Right forelimb (tissue), 1 donor: ENCODE measurements at places on chromosomes 5 and 9.

GRCh38 chr5:15932066-15932465, 247.5 kb downstream of the MARCHF11 start:
- no peak for DNase-seq

DNA sequence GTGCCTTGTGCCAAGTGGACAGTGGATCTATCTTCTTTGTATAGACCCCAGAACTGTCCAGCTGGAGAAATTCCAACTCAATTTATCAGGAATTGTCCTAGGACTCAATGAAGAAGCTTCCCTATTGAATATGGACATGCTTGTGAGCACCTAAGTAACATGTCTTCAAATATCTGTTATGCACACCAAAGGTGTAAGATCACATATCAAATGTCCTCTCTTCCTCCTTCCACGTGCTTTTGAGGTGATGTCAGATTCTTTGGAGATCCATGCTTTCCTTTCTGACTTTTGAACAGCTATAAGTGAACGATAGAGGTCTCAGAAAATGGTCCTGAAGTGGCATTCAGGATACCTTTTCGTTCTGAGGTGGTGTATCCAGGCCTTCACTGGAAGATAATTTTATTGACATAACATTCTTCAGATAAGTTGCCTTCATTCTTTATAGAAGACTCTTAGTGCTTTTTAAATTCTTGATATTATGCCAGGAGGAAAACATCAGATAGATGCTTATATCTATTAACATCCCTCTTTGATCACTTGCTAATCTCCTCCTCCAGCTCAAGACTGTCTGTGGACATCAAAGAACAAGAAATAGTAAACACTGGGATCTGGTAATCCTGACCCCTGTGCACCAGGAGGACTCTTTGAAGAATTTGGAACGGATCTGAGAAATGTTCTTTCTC, 246.4 kb downstream of the SMARCA2 start:
- DNase-seq: no peak

GRCh38 chr5:151227918-151228447, 4.1 kb upstream of the CCDC69 start:
- no peak for DNase-seq

DNA sequence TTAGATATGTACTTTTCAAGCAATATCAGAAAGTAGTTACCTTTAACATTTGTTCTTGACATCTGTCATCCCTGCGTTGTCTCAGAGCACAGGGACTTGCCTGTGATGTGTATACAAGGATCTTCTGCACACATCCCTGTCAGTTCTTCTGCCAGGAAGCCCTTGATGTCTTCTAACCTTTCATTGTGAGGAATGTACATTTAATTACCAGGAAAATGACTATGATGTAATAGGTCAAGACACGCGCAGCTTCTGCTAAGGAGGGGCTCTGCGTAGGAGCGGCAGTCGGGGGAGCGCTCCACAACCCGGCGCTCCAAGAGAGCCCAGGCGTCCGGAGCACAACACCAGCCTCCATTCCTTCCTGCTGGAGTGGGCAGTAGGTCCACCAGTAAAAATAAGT, 119.7 kb downstream of the IRX2 start:
- no peak for DNase-seq

DNA sequence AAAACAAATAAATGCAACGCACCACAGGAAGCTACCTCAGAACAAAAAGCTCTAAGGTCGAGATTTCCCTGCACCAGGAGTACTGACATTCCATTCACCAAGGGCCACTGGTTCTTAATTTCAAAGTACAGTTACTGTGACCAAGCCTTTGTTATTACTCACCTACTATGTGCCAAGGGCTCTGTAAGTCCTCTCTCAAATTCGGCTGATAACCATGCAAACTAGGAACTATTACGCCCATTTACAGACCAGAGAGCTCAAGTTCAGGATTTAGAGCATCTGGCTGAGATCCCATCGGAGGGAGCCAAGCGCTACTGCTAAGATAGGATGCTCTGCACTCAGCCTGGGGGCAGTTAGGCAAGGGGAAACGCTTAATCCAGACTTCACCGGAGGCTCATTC, 5.6 kb downstream of the MYO10 start:
- DNase-seq: no peak

GRCh38 chr5:111602817-111603445, 90.6 kb upstream of the STARD4 start:
- DNase-seq: no peak

- DNase-seq: no peak
These were observed 88.7 kb downstream of the UGCG start for GRCh38 chr9:111985315-111985714.

DNA sequence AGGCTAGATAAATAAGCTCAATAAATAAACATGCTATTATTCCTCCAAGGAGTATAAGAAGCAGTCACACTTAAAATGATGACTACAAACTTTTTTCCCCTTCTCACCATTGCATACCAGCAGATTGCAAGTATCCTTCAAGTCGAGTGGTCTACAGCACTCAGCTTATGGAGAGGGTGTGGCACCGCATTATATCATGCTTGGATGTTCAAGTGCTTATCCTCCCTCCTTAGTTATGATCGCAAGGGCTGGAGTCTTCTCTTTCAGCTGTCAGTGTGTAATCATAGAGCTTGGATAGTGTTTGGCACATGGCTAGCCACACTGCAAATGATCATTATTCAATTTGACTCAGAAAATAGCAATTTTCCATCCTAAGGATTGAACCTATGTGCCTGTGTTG, 124.0 kb downstream of the CARTPT start:
- no peak for DNase-seq

- no peak for DNase-seq
These were observed 5.9 kb downstream of the EMB start for GRCh38 chr5:50435168-50435567.

DNA sequence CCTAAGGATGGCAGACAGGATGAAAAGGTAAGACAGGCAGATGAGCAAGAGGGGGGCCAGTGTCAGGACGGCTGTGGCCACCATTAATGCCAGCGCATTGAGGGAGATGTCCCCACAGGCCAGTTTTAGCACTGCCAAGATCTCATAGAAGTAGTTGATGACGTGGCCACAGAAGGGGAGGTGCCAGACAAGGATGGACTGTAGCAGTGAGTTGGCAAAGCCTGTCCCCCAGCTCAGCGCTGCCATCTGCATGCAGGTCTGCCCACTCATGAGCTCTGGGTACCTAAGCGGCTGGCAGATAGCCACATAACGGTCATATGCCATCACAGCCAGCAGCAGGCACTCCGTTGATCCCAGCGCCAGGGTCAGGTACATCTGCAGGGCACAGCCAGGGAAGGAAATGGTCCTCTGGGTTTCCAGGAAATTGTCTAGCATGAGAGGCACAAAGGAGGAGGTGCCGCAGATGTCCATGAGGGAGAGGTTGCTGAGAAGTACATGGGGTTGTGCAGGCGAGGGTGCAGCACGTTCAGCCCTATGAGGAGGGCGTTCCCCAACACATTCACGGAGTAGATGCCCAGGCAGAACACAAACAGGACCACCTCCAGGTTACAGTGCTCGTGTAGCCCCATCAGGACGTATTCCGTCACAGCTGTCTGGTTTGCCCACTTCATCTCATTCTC, 10.8 kb downstream of the OR13J1 start:
- peak; percentile 39 for DNase-seq

- DNase-seq: no peak
These were observed 77.6 kb upstream of the FREM1 start for GRCh38 chr9:14987858-14988257.

DNA sequence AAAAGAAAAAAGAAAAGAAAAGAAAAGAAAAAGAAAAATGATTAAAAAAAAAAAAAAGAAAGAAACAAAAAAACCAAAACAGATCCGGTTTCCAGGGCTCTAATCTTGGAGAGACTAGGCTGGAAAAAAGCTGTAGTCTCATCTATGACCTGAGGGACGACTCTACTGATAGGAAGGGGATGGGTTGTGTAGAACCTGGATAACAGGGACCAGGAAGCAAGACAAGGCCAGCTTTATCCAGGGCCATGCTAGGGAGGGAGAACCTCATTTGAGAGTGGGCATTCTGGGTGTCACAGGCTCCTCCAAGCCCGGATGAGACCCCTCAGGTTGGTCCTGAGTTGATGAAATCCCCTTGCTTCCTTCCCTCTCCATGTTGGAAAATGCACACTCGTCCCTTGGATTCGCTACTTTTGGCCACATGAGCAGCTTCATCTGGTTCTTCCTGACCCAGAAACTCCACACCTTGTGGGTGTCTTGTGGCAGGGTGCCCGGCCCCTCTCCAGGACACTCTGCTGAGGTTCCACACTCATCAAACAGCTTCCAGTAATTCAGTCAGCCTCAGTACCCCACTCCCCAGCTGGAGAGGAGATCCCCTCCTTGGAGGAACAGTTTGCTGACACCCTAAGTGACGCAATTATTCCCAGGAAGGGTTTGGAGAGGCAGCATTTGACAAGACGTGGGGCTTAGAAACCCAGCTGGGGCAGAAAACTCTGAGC, 71.1 kb upstream of the LHFPL2 start:
- DNase-seq: no peak

- no peak for DNase-seq
These were observed 399.0 kb upstream of the MEF2C start for GRCh38 chr5:89281766-89282553.

- DNase-seq: no peak
These were observed 2.3 kb upstream of the IL17B start for GRCh38 chr5:149381261-149381985.

- no peak for DNase-seq
These were observed 22.5 kb downstream of the FXN start for GRCh38 chr9:69058101-69058500.

DNA sequence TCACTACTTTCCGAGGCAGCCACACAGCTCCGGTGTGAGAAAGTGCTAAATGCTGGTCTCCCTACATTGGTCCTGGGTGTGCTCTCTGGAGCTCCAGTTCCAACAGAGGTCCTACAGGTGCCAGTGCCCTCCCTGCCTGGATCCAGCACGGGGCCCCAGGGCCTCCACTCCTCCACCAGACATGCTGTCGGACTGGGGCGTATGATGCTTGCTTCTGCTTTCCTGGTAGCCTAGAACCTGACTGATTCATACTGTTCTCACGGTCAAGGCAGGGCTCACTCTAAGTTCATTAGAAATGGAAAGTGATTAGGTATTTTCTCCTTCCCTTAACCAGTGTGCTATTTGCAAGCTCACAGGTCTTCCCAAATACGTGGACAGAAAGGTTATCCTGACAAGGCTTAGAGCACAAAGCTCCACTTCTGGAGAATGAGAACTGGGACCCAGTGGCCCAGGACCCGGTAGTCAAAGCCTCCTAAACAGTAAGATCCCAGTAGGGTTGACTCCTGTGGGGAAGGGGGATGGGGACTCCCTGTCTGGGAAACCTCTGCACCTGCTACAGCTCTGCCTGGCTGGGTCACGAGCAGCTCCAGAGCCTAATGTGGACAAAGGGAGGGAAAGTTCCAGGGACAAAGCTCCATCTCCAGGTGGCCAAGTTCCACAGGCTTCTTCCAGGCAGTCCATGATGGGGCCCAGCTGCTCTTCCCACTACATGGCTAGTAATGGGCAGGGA, 98.1 kb downstream of the PAX5 start:
- no peak for DNase-seq

DNA sequence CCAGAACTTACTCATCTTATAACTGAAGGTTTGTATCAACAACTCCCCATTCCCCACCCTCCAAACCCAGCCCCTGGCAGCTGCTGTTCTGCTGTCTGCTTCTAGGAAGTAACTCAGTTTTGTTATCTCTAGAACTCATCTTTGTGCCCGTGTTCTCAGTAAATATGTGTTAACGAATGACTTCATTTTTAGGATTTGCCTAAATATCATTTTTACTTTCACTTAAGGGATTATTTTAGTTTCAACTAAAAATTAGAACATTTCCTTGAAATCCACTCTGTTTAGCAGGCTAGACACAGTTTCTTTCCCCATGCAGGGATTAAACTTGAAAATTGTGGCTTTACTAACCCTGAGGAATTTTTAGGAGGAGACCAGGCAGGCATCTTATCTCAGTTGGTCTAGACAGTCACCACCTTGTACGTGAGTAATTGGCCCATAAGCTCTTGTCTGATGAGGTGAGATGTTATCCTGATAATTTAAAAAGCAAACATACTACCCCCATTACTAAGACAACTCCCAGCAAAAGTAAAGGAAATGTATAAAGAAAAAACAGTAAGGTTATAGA, 68.2 kb upstream of the TNFAIP8 start:
- no peak for DNase-seq

DNA sequence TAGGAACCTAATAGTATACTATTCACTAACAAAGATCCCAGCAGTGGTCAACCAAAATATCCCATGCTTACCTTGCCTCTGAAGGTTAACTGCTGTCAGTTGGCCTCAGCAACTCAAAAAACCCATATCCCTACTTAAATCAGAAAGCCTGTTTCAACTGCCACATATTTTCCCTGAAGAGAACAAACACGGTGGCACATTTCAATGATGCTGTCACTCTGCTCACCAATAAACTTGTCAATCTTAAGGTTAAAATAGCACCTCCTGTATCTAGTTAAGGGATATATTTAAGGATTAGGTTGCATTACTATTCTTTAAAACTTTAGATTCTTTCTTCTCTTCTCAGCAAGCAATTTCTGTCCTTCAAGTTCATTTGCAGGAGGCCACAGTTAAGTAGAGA, 986.9 kb downstream of the CDH18 start:
- no peak for DNase-seq

- no peak for DNase-seq
These were observed 8.5 kb downstream of the KLF4 start for GRCh38 chr9:107481035-107481434.

DNA sequence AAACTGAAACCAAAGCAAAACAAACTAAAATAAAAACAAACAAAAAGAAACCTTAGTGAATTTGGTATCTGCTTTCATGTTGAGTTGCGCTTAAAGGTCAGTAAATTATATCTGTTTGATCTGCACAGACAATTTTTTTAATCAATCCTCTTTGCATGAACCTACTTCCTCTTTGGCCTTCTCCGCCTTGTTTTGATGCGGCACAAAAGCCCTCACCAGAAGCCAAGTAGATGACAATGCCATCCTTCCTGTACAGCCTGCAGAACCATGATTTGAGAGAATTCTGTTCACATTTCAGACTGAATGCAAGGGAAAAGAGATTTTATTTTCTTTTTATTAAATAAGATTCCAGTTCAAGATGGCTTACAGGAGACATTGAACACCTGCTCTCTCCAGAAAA, 473.6 kb upstream of the FTMT start:
- no peak for DNase-seq

GRCh38 chr9:20290257-20290656, 332.0 kb downstream of the MLLT3 start:
- DNase-seq: peak; percentile 52

DNA sequence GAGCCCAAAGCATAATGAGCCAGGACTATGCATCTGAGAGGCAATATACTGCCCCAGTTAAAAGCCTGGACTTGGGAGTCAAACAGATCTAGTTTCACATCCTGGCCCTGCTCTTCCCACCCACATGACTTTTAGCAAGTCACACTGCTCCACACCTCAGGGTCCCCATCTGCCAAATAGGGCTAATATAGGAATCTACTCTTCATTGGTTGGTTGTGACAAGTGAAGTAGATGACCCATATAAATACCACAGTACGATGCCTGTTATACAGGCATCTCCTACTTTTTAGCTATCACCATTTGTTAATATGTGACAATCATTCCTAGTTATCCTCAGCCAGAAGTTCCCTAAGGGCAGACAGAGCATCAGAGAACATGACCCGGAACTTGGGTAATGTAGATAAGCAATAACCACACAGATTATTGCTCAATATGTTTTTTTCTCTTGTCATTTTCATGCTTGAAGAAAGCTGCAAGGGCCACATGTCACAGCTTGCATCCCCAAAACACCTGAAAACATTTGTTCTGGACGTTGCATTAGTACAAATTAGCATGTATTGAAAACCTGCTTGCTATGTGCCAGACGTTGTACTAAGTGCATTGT, 20.4 kb downstream of the ADAM19 start:
- no peak for DNase-seq

GRCh38 chr5:146669656-146670055, 153.7 kb upstream of the GPR151 start:
- no peak for DNase-seq

- no peak for DNase-seq
These were observed 171.4 kb upstream of the SLC30A5 start for GRCh38 chr5:68922172-68922987.
